ENCODE measurements at places on chromosomes 6 and 20.

DNA sequence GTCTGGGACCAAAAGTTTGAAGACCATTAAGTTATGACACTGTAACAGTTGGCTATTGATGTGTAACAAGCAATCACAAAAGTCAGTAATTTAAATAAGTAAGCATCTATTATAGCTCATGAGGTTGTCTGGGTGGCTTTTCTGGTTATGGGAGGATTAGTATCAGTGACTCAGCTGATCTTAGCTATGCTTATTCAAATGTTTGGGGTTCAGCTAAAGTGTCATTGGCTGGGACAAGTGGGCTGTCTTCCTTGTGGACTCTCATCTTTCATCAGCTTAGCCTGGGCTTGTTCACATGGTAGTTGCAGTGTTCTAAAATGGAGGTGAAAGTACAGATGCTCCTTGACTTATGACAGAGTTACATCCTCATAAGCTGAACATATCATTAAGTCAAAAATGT, 74.6 kb upstream of the LAMP5 start:
- DNase-seq = no peak

- DNase-seq = no peak
Observed at GRCh38 chr6:110398778-110399177, 16.6 kb downstream of the DDO start.

GRCh38 chr6:163738725-163739407, 324.3 kb downstream of the QKI start:
- DNase-seq = no peak

DNA sequence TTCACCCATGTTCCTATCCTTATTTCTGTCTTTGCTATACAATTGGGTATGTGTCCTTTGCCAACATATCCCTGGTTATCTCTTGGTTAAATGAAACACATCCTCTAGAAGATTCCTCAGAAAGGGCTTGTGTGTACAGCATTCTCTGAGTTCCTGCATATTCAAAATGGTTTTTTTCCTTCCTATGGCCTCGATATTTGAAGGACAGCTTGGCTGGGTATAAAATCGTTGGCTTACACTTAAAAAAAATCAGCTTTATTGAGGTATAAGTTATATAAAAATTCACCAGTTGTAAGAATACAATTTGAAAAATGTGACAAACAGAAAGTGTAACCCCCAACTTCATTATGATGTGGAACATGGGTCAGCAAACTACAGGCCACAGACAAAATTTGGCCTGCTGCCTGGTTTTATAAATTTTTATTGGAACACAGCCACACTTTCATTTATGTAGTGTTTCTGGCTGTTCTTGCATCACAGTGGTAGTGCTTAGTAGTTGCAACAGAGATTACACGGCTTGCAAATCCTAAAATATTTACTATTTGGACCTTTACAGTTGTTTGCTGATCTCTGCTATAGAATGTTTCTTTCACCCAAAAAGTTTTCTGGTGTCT, 16.7 kb downstream of the PCMT1 start:
- no peak for DNase-seq

DNA sequence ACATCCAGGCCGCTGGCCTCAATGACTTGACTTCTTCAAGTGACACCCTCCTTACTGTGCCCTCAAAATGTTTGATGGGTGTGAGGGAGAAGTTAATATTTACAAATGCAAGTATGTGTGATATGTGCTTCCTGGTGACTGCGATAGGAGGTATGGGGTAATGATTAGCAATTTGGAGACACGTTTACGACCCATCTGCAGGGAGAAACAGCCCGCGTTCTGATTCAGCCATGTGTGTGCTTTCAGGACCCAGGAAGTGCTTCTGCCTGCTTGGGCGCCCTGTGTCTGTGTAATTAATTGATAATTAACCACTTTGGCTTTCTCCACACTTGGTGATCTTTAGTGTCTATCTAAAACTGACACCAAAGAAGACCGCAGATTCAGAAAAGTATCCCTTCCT, 25.0 kb downstream of the SIRPA start:
- no peak for DNase-seq

- DNase-seq = no peak
Observed at GRCh38 chr20:3121955-3122610, 37.6 kb upstream of the AVP start.

DNA sequence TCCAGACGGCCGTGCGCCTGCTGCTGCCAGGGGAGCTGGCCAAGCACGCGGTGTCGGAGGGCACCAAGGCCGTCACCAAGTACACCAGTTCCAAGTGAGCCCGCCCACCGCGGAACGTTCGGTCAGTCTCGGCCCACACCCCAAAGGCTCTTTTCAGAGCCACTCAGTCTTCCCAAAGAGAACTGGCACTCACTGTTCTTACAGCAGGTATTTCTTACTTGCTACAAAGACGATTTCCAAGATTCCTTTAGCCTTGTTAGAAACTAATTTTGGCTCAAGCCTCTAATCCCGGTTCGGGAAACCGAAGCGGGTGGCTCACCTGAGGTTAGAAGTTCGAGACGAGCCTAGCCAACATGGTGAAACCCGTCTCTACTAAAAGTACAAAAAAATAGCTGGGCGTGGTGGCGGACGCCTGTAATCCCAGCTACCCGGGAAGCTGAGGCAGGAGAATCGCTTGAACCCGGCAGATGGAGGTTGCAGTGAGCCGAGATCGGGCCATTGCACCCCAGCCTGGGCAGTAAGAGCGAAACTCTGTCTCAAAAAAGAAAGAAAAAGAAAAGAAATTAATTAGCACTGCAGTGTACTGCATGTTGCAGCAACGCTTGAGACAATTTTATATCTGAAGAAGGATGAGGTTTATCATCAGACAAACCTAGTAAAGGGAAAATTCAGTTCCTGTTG, 73.1 kb downstream of the OR2B2 start:
- DNase-seq = no peak

- DNase-seq = no peak
Observed at GRCh38 chr6:113776998-113777397, 80.1 kb upstream of the MARCKS start.
